ENCODE measurements at places on chromosomes 16 and 17. TPM values are rescaled to one million over a fixed set of nuclear protein-coding genes. Genes with fewer than 3 reads are reported as not detected.

The ANKRD40CL gene
- not detected for total RNA-seq

DNA sequence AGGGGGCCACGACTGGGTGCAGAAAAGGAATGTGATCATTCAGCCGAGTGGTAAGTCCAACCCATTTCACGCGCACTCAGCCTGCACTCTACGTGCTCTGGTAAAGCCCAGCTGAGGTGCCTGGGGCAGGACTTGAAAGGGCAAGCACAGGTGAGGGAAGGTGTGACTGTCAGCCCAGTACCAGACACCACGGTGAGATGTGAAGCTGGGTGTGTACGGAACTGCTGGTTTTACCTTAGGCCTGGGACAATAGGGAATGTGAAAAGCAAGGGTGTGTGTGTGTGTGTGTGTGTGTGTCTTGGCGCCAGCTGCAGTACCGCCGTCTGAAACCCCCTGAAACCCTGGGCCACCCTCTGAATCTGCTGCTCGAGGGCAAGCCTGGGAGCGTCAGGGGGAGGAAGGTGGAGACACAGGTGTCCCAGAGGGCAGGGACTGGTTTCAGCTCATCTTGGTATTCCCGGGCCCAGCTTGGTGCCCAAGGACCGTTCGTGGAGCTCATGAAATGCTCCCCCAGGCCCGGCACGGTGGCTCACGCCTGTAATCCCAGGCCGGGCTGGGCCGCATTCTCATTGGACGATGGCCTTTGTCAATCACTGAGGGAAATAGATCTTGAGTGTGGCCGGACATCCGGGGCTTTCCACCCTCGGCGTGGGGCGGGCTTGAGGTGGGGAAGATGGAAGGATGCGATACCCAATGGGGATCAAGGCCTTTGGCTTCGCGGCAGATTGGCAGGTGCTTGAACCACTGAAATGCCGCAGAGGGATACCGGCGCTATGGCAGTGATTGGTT is 27.8 kb upstream of the ST6GALNAC1 start:
- peak; percentile 98 for DNase-seq

DNA sequence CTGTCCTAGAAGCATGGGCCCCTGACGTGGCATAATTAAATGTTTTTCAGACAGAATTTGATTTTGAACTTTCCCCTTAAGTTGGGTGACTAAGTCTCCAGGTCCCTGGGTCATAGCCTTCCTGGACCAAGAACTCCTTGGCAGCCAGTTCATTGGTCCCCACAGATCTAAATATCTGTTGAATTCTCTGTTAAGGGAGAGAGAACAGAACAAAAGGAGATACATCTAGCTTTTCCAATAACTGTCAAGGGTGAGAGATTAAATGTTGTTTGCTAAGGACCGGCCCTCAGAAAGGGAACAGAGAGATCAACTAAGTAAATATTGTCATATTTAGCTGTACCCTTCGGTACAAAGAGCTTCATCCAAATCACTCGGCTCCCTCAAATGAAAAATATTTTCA is 78.2 kb upstream of the NOL11 start:
- DNase-seq: no peak

DNA sequence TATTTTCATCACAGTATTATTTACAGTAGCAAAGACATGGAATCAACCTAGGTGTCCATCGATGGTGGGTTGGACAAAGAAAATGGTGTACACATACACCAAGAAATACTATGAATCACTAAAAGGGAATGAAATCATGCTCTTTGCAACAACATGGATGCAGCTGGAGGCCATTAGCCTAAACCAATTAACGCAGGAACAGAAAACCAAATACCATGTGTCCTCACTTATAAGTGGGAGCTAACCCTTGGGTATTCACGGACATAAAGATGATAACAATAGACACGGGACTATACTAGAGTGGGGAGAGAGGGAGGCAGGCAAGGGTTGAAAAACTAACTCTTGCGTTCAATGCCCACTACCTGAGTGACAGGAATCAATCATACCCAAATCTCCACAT is 41.0 kb downstream of the MRPS23 start:
- DNase-seq: no peak

The TEN1 gene
- total RNA-seq: 31.2 TPM

The ADAM11 gene
- total RNA-seq: 4.6 TPM

GRCh38 chr17:41976142-41976768 is 9.7 kb downstream of the CNP start:
- DNase-seq: no peak

The SCNN1G gene
- 1.4 TPM for total RNA-seq

- no peak for DNase-seq
Observed at GRCh38 chr16:75087375-75087979, 29.1 kb downstream of the LDHD start.

- DNase-seq: no peak
Observed at GRCh38 chr17:3571043-3571900, 13.7 kb upstream of the TRPV3 start.

GRCh38 chr17:74746376-74746775 is 2.1 kb upstream of the NHERF1 start:
- no peak for DNase-seq

GRCh38 chr17:57875290-57876022 is 25.6 kb upstream of the MRPS23 start:
- DNase-seq: peak; percentile 81

DNA sequence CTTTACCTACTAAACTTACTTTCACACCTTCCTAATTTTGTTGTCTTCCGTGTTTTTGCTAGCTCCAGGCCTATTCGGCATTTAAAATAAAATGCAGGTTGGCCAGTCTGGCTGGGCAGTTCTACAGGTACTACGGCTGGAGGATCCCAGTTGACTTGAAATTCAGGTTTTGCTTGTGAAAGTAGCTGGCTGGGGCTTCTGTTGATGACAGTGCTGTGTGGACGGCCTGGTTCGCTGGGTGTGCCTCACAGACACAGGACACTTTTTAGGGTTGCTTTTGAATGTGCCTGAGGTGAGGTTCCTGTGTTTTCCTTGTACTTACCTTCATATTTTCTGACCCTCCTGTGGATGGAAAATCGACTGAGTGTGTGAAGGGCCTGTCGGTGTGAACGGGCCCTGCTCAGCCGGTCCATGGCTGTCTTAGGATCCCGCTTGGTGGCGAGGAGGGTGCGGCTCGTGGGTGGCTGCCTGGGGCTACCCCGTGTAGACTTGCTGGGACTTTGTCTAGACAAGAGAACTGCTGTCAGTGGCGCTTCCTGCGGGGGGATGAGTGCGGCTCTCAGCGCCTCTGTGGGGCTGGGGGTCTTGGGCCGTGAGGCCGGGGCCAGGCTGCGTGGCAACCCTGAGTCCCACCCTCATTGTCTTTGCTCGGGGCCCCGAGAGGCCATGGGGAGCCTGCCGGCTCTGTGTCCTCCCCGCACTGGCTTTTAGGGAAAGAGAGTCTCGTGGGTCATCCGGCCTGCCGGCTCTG is 18.7 kb upstream of the ZNF750 start:
- DNase-seq: no peak

GRCh38 chr17:74027444-74027843 is 176.0 kb upstream of the RPL38 start:
- DNase-seq: no peak

The PIMREG gene
- total RNA-seq: 7.6 TPM

The MAP2K4 gene
- total RNA-seq: 45.1 TPM

The CHRNE gene
- total RNA-seq: 0.52 TPM

- DNase-seq: no peak
Observed at GRCh38 chr16:19094542-19095365, 19.0 kb upstream of the ITPRIPL2 start.

DNA sequence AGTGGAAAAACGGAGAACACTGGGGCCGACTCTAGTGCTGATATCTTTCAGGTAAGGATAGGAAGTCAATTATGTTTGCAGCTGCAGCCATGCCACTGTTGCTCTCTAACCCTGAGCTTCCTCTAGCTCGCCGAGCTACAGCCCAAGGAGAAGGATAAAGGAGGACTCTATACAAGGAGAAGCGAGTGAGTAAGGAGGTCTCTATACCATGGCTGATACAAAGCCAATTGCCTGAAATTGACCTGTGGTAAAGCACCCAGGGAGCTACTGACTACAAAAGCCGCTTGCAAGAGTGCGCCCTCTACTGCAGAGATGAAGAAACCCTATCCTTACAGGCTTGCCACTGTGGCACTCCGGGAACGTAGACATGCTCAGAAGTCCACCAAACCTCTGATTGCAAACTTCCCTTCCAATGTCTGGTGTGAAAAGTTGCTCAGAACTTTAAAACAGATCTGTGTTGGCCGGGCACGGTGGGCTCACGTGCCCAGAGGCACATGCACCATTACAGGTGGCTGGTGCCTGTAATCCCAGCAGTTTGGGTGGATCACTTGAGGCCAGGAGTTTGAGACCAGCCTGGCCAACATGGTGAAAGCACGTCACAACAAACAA is 10.8 kb upstream of the SLC46A1 start:
- no peak for DNase-seq

The EPOP gene
- total RNA-seq: 11.0 TPM

The CA4 gene
- 11.4 TPM for total RNA-seq

- no peak for DNase-seq
Observed at GRCh38 chr17:35752471-35752870, 568 bp downstream of the GAS2L2 start.

The CCDC78 gene
- 3.9 TPM for total RNA-seq

The HSD17B2 gene
- 17.8 TPM for total RNA-seq

DNA sequence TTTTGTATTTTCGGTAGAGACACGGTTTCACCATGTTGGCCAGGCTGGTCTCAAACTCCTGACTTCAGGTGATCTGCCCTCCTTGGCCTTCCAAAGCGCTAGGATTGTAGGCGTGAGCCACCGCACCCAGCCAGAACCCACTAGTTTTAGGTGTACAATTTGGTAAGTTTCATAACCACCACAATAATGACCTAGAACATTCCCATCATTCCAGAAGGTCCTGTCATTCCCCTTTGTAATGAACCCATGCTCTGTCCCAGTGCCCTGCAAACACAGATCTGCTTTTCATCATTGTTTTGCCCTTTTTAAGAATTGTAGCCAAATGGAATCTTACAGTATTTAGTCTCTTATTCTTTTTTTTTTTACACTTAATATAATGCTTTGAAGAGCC is 35.6 kb upstream of the IRF8 start:
- DNase-seq: no peak

GRCh38 chr17:537133-537532 is 177.5 kb downstream of the VPS53 start:
- DNase-seq: no peak

The CENPX gene
- 69.3 TPM for total RNA-seq

- no peak for DNase-seq
Observed at GRCh38 chr17:1915889-1916288, 86.1 kb downstream of the RPA1 start.

DNA sequence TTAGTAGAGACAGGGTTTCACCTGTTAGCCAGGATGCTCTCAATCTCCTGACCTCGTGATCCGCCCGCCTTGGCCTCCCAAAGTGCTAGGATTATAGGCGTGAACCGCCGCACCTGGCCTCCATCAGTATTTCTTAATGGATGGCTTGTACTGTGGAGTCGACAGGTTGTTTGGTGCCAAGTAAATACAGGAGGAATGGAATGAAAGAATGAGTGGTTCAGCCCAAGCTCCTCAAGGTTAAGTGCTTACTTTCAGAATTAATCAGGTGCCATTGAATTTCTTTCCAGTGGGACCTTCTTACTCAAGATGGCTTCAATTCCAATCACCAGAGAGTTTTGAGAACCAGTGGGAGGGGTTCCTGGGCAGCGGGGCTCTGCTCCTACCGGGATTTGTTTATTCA is 25.0 kb downstream of the ALOX15 start:
- DNase-seq: no peak

The TMEM256 gene
- total RNA-seq: 89.8 TPM

The PPM1D gene
- 25.4 TPM for total RNA-seq

DNA sequence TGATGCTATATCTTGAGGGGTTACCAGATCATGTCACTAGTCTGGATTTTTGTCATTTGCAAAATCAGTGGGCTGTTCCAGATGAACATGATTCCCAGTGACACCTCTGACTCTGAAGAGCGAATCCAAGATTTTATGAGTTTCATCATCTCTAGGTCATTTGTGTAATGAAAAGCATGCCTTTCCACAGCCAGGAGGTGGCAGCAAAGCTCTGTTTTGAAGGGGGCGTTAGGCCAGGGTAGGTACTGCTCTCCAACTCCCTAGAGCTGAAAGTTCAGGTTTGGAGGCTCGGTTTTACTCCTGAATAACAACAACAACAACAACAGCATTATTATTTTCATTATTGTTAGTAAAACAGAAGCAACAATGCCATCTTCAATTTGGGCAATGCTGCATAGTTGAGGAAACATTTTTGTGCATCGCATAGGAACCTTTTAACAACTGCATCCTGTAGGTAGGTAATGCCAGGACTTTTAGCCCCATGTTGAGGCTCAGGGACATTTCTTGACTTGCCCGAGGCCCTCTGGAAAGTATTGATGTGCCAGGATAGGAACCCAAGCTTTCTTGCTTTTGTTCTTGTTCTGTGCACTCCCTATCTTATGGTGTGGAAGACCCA is 77.0 kb downstream of the MYH13 start:
- no peak for DNase-seq

DNA sequence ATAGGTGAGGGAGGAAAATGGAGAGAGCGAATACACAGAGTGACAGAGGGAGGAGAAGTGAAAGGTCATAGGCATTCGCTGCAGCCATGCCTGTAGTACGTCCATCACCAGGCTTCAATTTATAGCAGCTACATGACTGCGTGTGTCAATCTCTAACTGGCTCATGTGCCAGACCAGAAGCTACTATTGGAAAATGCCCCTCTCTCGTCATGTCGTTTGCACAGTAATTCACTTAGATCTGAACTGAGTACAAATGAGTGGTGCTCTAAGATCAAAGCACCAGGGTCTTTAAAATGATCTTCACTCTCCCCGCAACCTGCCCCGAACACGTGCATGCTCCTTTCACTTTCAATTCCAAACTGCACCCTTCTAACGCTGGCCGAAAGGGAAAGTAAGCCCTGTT is 51.3 kb downstream of the ADCY9 start:
- no peak for DNase-seq

GRCh38 chr17:60629120-60629519 is 29.1 kb downstream of the PPM1D start:
- DNase-seq: no peak

The MYO15A gene
- total RNA-seq: 1.8 TPM

The CBX4 gene
- 76.2 TPM for total RNA-seq

DNA sequence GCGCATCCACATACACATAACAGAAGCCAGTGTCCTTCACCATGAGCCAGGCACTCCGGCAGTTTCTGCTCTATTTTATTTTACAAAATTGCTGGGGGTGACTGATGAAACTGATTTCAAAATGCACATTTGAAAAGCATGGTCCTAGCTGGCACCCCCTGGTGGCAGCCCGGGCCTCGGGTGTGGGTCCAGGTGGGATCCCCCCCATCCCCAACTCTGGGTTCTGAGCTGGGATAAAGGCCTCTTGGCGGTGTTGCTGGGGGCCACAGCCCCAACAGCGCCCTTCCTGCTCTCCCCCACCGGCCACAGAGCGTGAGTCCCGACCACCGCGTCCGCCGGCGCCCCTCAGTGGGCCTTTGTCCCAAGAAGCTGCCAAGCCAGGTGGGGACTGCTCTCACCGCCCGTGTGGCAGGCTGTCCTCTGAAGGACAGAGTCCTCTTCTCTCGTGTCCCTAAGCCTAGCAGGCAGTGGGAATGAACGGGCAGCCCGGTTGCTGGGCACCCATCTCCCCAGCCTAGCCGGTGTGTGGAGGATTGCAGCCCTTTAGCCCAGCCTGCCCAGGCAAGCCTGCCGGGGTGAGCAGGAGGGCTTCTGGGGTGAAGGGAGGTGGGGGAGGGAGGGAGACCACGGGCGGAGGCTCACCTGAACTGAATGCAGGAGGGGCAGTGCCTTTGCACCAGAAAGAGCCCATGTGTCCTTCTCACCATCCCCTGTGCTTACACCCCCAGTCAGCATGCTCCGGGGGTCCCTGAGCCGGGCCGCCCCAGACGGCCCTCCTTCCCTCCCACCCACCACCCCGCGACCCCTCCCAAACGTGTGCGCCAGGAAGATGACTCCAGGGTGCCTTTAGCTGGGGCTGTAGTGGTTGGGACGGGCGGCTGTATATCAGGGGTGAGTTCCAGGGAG is 898 bp downstream of the SNAI3 start:
- DNase-seq: no peak

- DNase-seq: no peak
Observed at GRCh38 chr17:83041305-83041704, 38.1 kb upstream of the METRNL start.
